ENCODE measurements at places on chromosomes 1 and 21.

- no peak overlapping the region for H3K27ac ChIP-seq
- no peak for DNase-seq
- H3K4me1 ChIP-seq = no peaks in the 10 kb centered on the region
- no peak overlapping the region for H3K4me3 ChIP-seq
These were observed 45.0 kb downstream of the EVI5 start for GRCh38 chr1:92739669-92740524.

DNA sequence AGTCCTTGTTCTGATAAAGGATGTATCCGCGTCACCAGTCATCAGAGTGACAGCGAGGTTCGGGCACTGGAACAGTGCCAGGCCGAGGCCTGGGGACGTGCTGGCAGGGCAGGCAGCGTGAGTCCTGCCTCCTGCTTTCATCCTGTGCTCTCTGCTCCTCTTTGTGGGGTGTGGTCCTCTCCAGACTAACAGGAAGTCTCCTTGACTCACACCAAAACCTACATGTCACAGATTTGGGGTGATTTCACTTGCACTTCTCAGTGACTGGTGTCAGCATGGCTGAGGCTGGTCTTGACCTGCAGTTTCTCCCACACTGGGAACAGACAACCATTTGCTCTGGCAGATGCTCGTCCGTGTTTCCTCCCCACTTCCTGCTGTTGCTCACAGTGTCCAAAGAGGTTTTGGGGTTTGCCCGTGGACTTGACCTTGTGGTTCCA, 8.8 kb upstream of the NLRP3 start:
- H3K36me3 ChIP-seq = no peaks in the 10 kb centered on the region
- no peaks in the 10 kb centered on the region for H3K4me1 ChIP-seq
- no peak for DNase-seq
- no peaks in the 10 kb centered on the region for H3K27me3 ChIP-seq

DNA sequence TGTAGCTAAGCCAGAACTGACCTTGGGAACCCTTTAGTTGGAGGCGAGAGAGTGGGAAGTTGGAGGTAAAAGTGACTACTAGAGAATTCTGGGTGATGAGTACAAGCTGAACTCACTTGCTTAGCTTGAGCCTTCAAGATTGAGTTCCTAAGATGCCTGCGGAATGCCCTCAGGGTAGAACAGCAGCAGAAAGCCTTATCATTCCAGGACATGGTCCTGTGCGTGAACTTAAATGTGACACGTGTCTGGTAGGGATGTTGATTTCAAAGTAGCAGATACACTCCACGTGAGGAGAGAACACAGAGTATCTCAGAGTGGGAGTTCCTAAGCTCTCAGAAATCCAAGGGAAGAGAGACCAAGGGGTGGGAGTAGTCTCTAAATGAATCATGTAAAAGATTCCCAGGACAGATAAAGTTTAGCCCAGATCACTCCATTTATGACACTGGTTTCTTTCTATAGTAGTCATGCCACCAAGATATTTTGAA, 60.1 kb downstream of the KCNK1 start:
- no peak overlapping the region for H3K4me3 ChIP-seq
- no peak for DNase-seq
- H3K27ac ChIP-seq = no peak overlapping the region

GRCh38 chr1:91608876-91609275, 108.2 kb downstream of the CDC7 start:
- DNase-seq = no peak
- H3K4me1 ChIP-seq = peaks cover 34% of the 10 kb centered on the region
- H3K27ac ChIP-seq = no peak overlapping the region
- H3K27me3 ChIP-seq = no peaks in the 10 kb centered on the region
- no peak overlapping the region for H3K4me3 ChIP-seq
- H3K36me3 ChIP-seq = no peaks in the 10 kb centered on the region

- peaks cover 17% of the 10 kb centered on the region for H3K4me1 ChIP-seq
- H3K4me3 ChIP-seq = no peak overlapping the region
- no peak for DNase-seq
- H3K27me3 ChIP-seq = no peaks in the 10 kb centered on the region
These were observed 23.1 kb upstream of the ADGRB2 start for GRCh38 chr1:31787261-31787660.

DNA sequence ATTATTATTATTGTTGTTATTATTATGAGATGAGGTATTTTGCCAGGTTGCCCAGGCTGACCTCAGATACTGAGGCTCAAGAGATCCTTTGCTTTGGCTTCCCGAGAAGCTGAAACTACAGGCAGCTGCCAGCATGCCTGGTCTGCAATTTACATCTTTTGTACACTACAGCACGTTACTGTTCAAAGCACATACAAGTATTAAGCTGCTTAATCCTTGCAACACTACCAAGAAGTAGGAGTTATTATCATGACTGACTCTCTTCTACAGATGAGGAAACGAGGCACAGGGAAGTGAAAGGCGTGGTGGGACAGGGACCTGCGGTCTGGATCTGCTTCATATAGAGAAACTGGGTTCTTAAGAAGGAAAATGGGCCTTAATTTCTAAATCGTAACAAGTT, 11.6 kb downstream of the ERG start:
- peaks cover 29% of the 10 kb centered on the region for H3K4me1 ChIP-seq
- no peak for DNase-seq
- no peaks in the 10 kb centered on the region for H3K36me3 ChIP-seq
- H3K27ac ChIP-seq = no peak overlapping the region

DNA sequence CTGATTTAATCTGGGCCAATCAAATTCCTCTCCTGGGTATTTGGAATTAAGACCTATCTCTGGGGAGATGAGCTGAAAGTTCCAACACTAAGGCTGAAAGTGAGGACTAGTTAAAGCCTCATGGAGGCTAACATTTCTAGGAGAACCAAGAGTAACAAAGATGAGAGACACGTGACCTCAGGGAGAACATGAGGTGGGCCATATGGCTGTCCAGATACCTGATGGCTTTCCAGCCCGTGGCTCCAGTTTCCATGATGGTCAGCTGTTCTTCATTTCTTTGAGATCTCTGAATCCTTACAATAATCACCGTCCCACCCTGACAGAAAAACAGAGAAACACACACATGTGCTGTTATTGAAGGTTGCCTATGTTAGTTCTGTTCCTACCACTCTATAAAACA, 66.1 kb downstream of the LEPR start:
- H3K36me3 ChIP-seq = no peaks in the 10 kb centered on the region
- H3K27me3 ChIP-seq = no peaks in the 10 kb centered on the region
- no peak overlapping the region for H3K4me3 ChIP-seq
- H3K27ac ChIP-seq = no peak overlapping the region
- no peaks in the 10 kb centered on the region for H3K4me1 ChIP-seq

- no peaks in the 10 kb centered on the region for H3K36me3 ChIP-seq
- H3K27me3 ChIP-seq = no peaks in the 10 kb centered on the region
- no peak for DNase-seq
- H3K4me3 ChIP-seq = no peak overlapping the region
These were observed 26.5 kb downstream of the TSNAX start for GRCh38 chr1:231554969-231555368.

DNA sequence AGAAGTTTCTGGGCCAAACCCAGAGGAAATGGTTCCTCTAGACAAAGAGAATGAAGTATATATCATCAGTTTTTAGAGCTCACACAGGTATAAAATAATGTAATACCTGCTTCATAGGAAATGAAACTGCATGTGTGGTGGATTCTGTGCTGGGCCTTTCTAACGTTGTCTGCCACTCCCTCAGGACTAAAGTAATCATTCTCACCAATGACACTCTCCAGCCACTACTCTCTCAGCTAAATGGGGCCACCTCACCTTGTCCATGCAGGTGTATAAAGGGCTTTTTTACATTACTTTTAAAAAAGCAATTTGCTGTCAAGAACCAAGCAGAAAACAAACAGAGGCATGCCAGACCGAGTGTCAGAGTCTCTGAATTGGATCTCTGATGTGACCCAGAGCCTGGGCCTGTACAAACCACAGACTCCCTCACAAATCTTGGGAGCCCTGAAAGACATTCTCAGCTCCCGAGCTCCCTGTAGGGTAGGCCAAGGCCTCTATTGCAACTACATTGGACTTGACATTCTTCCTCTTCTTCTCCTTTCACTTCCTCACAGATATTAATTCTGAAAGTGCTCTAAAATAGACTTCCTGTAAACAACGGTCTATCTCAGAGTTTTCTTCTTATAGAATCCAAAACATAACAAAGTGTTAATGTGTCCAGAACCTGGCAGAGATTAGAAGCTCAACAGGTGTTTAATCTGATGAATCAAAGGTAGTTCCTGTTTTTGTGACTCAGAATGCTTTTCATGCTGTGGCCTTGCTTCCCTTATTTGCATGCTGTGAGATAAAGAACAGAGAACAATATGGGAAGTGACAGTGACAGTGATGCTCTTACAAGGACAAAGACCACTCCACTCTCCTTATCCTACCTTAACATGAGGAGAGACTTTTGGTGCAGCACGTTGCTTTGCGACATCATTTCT, 8.6 kb downstream of the AIM2 start:
- no peak overlapping the region for H3K27ac ChIP-seq
- H3K36me3 ChIP-seq = no peaks in the 10 kb centered on the region
- H3K27me3 ChIP-seq = no peaks in the 10 kb centered on the region
- no peaks in the 10 kb centered on the region for H3K4me1 ChIP-seq

GRCh38 chr1:65002156-65002507, 35.8 kb upstream of the JAK1 start:
- peak overlapping the region; percentile 57 for H3K4me3 ChIP-seq
- no peaks in the 10 kb centered on the region for H3K4me1 ChIP-seq
- no peak overlapping the region for H3K27ac ChIP-seq
- H3K36me3 ChIP-seq = no peaks in the 10 kb centered on the region
- peaks cover 60% of the 10 kb centered on the region for H3K27me3 ChIP-seq
- DNase-seq = no peak

DNA sequence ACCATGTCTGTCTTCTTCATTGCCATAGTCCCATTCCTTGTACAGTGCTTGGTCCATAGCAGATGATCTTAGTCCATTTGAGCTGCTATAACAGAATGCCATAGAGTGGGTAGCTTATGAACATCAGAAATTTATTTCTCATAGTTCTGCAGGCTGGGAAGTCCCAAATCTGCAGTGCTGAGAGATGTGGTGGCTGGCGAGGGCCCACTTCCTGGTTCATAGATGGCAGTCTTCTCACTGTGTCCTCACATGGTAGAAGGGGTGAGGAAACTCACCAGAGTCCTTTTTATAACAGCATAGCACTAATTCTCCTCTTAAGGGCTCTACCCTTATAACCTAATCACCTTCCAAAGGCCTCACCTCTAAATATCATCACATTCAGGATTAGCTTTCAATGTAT, 23.1 kb upstream of the RAP1A start:
- H3K4me3 ChIP-seq = no peak overlapping the region
- peaks cover 6% of the 10 kb centered on the region for H3K4me1 ChIP-seq
- H3K36me3 ChIP-seq = no peaks in the 10 kb centered on the region
- H3K27ac ChIP-seq = no peak overlapping the region
- no peak for DNase-seq

- H3K4me1 ChIP-seq = peaks cover 9% of the 10 kb centered on the region
- H3K36me3 ChIP-seq = no peaks in the 10 kb centered on the region
- no peaks in the 10 kb centered on the region for H3K27me3 ChIP-seq
These were observed 82.4 kb downstream of the ABCA4 start for GRCh38 chr1:94038511-94038910.

DNA sequence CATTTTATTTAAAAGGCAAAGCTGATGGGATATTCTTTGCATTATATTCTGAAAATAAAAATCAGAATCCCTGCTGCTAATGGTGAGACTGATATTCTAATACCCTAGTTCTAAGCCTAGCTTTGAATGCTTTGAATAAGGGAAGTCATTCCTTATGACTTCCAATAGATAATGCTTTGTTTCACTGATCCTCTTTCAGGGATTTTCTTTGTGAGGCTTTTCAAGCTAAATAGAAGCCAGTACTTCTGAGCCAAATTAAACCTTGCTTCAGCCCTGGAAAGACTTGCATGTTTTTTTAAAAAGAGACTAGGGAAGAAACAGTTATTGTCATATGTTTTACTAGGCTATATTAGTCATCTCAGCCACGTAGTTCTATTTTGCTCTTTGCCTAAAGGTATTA, 68.5 kb upstream of the CACYBP start:
- H3K4me1 ChIP-seq = peaks cover 46% of the 10 kb centered on the region
- H3K4me3 ChIP-seq = peak overlapping the region; percentile 7
- peak; percentile 73 for DNase-seq
- peak overlapping the region; percentile 74 for H3K27ac ChIP-seq
- H3K27me3 ChIP-seq = no peaks in the 10 kb centered on the region
- H3K36me3 ChIP-seq = no peaks in the 10 kb centered on the region

DNA sequence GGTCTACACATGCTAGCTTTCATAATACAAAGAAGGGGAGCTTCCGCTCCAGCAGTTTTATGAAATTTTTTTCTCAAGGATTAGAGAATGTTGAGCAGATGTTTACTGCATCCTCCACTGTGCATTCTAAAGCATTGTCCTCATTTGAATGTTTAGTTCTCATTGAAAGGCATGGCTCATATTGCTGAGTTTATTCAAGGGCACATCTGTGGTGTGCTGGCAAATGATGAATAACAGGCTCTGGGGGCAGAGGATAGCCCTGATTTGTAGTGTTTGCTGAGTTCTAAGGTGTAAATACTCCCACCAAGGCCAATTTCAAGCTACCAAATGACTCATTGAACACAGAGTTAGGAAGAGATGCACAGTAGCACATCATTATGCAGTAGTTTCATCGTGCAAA, 303.2 kb upstream of the FAM78B start:
- no peak for DNase-seq
- H3K27ac ChIP-seq = no peak overlapping the region
- H3K27me3 ChIP-seq = no peaks in the 10 kb centered on the region
- no peaks in the 10 kb centered on the region for H3K36me3 ChIP-seq
- H3K4me1 ChIP-seq = peaks cover 4% of the 10 kb centered on the region
- H3K4me3 ChIP-seq = no peak overlapping the region

DNA sequence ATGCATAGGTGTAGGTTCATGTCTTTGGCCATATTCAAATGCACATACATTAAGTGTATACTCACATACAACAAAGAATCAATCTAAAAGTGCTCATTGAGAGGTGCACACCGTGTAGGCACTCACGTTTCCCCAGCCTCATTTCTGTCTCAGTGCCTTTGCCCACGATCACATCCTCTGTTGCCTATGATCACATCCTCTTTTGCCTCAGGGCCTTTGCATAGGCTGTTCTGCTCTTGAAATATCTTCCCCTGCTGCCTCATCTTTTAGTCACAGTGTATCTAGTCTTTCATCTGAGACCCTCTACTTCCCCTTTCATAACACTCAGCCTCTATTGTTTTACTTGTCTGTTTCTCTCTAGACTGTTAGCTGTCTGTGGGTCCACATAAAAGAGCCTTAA, 69.3 kb downstream of the FOXD2 start:
- no peak overlapping the region for H3K27ac ChIP-seq
- no peaks in the 10 kb centered on the region for H3K36me3 ChIP-seq
- H3K27me3 ChIP-seq = peaks cover 97% of the 10 kb centered on the region
- H3K4me3 ChIP-seq = no peak overlapping the region
- no peak for DNase-seq
- peaks cover 6% of the 10 kb centered on the region for H3K4me1 ChIP-seq

DNA sequence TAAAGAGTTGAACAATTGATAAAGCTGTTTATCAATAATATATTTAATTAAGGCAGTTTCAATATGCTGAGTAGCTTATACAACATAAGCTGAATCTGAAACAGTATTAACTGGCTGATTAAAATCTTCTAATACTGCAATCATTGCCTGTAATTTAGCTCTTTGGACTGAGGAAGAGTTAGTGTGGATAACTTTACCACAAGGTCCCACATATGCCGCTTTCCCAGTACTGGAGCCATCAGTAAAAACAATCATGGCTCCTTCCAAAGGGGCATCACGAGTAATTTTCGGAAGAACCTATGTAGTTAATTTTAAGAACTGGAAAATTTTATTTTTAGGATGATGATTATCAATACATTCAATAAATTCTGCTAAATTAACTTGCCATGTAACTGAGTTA, 6.7 kb downstream of the DAP3 start:
- H3K36me3 ChIP-seq = peaks cover 10% of the 10 kb centered on the region
- DNase-seq = no peak
- no peaks in the 10 kb centered on the region for H3K27me3 ChIP-seq
